ENCODE measurements at places on chromosomes 3 and 15.

- DNase-seq: no peak
Observed at GRCh38 chr3:44992555-44993470, 16.8 kb downstream of the EXOSC7 start.

- peak; percentile 79 for DNase-seq
Observed at GRCh38 chr15:68650901-68651709, 72.3 kb downstream of the CORO2B start.

GRCh38 chr3:187821616-187822317 is 76.5 kb upstream of the BCL6 start:
- no peak for DNase-seq

DNA sequence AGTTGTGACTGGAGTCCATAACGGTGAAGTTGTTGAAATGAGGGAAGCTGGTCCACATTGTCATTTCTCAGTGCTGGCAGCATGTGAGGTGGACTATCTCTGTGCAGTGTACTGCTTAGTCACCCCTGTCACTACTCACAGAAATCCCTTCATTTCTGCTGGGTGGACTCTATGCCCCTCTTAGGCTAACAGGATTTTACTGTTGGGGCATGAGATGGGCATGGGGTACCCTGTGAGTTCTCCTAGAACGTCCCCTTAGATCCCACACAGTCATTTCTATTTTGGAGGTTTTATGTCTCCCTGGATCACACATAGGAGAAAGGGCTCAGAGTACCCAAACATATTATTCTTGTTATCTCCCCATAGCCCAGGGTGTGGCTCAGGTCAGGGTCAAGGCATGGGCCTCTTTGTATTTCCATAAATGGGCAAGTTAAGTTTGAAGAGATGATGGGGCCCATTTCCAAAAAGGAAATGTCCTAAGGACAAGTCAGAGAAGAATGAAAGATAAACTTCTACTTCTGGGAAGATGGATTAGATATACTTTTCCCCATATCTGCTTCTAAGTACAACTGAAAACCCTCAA is 15.2 kb downstream of the P2RY1 start:
- DNase-seq: no peak

GRCh38 chr15:33298631-33299030 is 12.1 kb upstream of the RYR3 start:
- no peak for DNase-seq

DNA sequence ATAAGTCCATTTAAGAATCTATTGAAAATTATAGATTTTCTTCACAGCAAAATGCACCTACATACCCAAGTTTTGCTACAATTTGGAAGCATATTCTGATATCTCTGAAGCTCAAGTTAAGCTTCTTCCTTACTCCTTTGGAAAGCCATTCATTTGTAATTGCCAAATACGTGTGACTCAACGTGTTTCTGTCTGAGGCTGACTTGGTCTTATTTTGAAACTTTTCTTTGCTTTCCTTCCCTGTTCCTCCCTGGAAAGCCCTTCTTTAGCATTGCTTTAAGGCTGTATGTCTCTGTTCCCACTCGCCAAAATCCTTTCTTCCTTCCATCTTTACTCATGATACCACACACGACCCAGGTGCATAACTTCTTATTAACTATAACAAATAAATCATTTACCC is 232.0 kb downstream of the ZBBX start:
- DNase-seq: no peak

DNA sequence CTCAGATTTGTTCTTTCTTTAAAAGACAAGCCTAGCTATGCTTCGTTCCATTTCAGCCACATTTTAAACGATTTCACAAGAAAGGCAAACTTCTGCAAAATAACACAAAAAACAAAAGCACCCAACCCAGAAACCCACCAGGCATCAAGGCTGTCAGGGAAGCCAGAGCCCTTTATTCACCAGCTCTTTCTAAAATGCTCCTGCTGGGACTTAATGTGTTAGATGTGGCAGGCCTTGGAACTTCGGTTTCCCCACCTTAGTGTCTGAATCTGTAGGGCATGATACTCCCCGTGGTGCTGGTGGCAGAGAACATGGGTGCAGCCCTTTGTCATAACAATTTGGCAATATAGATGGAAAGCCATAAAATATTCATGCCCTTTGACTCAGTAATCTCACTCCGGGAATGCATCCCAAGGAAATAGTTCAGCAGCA is 56.8 kb upstream of the LCTL start:
- DNase-seq: no peak

DNA sequence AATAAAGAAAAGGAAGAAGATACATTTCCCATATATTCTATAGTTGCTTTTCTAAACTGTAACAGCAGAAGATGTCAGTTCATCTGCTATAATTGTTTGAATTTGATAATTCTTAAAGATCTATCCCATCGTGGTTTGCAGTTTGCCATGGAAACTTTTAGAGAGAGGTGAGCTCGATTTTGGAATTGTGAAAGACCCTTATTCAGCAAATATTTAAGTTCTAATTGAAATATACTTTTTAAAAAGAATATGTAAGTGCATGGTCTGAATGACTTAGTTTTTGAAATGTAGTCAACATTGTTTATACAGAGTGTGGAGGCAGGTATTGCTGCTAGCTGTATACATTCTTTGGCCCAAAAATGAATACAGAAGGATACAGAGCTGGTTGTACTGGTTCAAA is 127.7 kb downstream of the PDE8A start:
- DNase-seq: no peak

DNA sequence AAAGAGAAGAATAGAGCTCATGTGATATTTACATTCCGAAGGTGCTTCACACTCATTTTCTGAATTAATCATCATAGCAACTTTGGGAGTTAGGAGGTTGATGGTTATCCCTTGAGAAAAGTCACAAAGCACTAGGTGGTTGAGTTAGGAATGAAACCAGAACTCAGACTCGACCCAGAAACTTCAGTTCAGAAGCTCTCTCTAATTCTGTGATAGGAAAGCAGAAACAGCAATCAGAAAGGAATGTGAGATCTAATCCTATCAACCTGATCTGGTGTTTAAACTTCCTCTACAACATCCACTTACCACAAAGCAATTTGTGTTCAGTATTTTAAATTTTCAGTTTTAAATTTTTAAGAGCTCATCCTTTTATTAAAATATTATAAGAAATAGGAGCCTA is 211.2 kb downstream of the CNTN3 start:
- DNase-seq: no peak

- no peak for DNase-seq
Observed at GRCh38 chr15:37097144-37097919, 3.0 kb downstream of the MEIS2 start.

GRCh38 chr15:89377842-89378295 is 43.2 kb upstream of the POLG start:
- DNase-seq: no peak

- no peak for DNase-seq
Observed at GRCh38 chr15:43213466-43213865, 7.4 kb downstream of the EPB42 start.

GRCh38 chr15:68691705-68692104 is 112.9 kb downstream of the CORO2B start:
- DNase-seq: no peak

DNA sequence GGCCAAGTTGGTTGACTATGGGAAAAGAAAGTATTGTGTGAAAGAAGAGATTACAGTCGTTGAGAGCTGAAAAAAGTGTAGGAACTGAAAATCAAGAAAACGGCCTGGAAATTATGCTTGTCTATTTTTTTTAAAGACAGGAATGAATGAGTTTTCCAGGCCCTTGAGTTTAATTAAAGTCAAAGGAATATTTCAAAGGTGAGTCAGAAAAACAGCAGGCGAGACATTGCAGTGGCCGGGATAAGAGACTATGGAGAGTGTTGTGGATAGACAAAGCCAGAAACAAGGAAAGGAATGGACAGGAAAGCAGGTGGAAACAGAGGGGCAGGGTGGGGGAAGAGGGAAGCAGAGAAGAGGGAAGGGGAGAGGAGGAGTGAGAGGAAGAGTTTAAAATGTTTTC is 275.1 kb upstream of the LRTM1 start:
- no peak for DNase-seq

DNA sequence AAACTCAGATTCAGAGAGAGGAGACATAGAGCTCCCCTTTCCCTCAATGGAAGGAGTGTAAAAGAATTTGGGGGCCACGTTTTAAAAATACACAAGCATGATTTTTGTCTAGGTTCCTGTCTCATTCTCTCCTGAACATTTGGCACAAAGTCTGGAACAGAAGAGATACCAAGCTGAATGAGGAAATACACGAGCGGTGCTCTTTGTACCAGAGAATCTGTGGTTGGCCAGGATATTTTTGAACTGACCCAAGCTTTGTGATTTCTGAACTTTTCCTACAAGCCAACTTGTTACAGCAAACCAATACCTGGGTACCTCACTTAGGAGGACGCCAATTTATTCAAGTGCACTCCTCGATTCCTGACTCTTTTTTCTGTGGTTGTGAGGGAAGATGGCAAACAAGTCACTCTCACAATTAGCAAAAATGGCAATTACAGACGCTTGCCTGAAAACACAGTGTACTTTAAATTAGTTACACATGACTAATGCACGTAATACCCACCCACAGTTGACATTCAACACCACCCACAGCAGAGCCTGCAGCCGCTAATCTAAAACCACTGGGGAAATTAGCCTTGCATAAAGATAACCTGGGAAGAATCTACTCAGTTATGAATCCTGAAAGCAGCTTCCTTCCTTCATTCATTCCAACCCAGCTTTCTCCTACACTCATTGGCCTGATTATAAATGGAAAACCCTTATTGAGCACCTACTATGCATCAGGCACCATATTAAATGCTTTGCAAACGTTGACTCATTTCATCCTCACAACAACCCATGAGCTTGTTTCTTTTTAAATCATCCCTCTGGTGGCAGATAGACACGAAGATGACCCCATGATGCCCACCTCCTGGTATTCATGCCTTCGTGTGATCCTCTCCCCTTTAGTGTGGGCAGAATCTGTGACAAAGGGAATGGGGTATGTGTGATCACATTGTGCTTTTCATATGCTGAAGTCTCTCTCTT is 293.5 kb downstream of the KBTBD8 start:
- no peak for DNase-seq

GRCh38 chr3:26406636-26407035 is 215.9 kb upstream of the LRRC3B start:
- no peak for DNase-seq

GRCh38 chr3:9793161-9793781 is 389 bp downstream of the ARPC4 start:
- DNase-seq: peak; percentile 73

GRCh38 chr3:175735866-175736265 is 876.7 kb downstream of the NAALADL2 start:
- no peak for DNase-seq

GRCh38 chr15:65071381-65071811 is 3.6 kb upstream of the RASL12 start:
- DNase-seq: no peak

- peak; percentile 62 for DNase-seq
Observed at GRCh38 chr15:40061212-40061901, 22.4 kb upstream of the SRP14 start.

- no peak for DNase-seq
Observed at GRCh38 chr15:42175671-42176070, 19.2 kb upstream of the PLA2G4F start.

GRCh38 chr3:72768936-72769335 is 79.3 kb downstream of the SHQ1 start:
- DNase-seq: no peak

- DNase-seq: no peak
Observed at GRCh38 chr15:36818260-36818659, 238.8 kb downstream of the CDIN1 start.

GRCh38 chr3:70261283-70261682 is 51.2 kb downstream of the MDFIC2 start:
- no peak for DNase-seq

GRCh38 chr3:84960581-84960980 is 1.8 kb downstream of the CADM2 start:
- DNase-seq: no peak

- DNase-seq: no peak
Observed at GRCh38 chr15:57550640-57551039, 41.1 kb upstream of the MYZAP start.

DNA sequence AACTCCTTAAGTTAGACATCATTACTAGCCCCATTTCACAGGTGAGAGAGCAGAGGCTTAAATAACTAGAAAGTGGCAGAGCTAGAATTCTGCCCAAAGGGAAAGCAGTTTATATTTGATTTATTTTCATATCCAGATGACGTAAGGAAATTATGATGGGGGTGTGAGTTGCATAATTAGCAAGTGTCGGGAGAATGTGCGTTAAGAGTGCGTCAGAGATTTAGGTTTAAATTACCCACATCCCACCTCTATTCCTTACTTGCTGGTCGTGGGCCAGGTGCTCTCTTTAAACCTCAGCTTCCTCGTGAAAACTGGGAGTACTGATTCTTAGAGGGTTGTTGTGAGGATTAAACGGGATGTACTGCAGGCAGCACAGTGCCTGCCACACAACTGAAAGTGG is 32.3 kb downstream of the FSTL1 start:
- DNase-seq: no peak

DNA sequence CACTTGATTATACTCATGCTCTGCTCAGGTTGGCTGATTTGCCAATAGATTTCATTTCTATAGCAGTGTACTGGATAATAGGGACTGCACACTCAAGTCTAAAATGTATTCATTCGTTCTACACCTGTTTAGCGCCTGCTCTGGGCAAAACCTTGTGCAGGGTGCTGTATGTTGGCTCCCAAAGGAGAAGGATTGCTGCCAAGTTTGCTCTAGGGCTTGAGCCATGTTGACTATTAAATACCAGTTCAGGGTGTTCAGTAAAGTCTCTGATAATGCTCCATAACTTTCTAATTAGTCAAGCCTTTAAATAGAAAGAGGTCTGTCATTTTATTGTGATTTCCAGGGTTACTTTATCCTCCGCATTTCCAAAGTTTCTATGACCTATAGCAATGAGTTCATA is 470.2 kb downstream of the MAGI1 start:
- no peak for DNase-seq

DNA sequence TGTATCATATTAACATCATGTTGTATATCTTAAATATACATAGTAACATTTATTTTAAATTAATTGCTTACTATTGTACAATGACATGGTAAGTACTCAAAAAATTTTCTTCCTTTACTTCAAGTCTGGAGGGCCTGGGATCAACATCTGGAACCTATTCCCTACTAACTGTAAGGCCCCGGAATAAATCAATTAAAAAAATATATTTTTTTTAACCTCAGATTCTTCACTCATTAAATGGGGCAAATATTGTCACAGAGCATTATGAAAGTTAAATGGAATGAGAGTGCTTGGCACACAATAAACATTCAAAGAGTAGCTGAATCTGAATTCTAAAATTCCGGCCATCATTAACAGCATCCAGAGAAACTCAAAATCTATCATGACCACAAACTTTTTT is 16.5 kb downstream of the GSK3B start:
- DNase-seq: no peak

- no peak for DNase-seq
Observed at GRCh38 chr3:136804141-136804540, 14.8 kb upstream of the SLC35G2 start.
